ENCODE measurements at places on chromosomes 11 and 22. TPM values are rescaled to one million over a fixed set of nuclear protein-coding genes. Genes with fewer than 3 reads are reported as not detected.

- DNase-seq: peak; percentile 68
These were observed 37.6 kb upstream of the BIRC3 start for GRCh38 chr11:102279641-102280170.

Gene UBQLNL
- 1.7 TPM for polyA plus RNA-seq

- DNase-seq: no peak
These were observed 2.1 kb upstream of the OR52D1 start for GRCh38 chr11:5486421-5486820.

Gene HEPACAM
- 0.10 TPM for polyA plus RNA-seq

DNA sequence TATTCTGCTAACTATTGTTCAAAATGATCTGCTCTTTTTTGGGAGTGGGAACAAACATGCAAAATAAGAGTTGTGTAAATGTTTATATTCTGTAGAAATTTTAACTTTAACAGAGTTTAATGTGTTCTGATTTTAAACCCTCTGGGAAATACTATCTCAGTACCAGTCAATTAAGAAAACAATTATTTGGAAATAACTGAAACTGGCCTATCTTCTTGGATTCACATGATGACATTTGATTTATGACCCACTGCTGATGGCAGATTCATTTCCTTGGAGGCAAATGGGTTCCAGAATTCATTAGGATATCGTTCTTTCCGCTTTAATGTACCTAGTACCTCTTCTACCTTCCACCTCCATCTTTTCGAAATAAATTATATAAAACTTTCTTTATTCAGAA is 5.5 kb downstream of the SIK2 start:
- DNase-seq: no peak

All from right lung (tissue), 10 donors.